ENCODE measurements at places on chromosomes 7 and 10.

GRCh38 chr10:48192881-48193450 lies 81.5 kb downstream of the FRMPD2 start:
- DNase-seq = no peak

- no peak for DNase-seq
Observed at GRCh38 chr10:122468926-122469781, 7.8 kb downstream of the HTRA1 start.

GRCh38 chr10:118032564-118032963 lies 14.2 kb downstream of the RAB11FIP2 start:
- DNase-seq = no peak

DNA sequence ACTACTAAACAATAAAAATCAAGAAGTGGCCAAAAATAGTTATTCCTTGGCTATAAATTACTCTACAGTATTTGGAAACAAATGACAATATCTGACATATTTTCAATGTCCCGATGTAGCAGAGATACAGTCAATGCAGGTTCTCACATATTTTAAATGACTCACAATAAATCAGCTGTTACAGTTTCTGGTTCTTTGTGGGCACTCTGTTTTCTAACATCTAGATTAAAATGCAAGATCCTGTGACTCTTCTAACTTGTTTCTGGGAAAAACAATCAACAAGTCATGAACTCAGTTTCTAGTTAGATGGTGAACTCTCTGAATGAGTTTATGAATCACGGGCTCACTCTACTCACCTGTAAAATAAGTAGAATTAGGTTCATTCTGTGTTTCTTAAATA lies 849.6 kb upstream of the MBL2 start:
- DNase-seq = no peak

GRCh38 chr10:103196516-103196915 lies 3.4 kb upstream of the NT5C2 start:
- no peak for DNase-seq

GRCh38 chr7:142892951-142893350 lies 7.4 kb upstream of the TRPV6 start:
- no peak for DNase-seq

DNA sequence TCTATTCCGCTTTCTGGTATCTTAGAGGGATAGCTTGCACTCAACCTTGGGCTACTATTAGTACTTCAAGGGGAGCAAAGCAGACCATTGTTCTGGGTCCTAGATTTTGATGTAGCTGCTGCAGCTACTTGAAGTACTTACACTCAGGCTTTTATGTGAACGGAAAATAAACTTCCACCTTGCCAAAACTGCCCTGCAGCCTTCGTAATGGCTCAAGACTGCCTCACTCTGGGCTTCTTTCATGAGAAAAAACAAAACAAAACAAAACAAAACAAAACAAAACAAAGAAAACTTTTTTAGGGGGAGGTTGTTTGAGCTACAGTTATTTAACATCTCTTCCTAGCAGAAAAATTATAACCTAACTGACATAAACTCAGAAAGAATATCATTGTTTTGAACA lies 19.4 kb upstream of the EPHB6 start:
- no peak for DNase-seq

- DNase-seq = no peak
Observed at GRCh38 chr10:62081341-62082270, 180.1 kb downstream of the ARID5B start.

GRCh38 chr10:117458571-117458970 lies 83.3 kb upstream of the PDZD8 start:
- DNase-seq = no peak

DNA sequence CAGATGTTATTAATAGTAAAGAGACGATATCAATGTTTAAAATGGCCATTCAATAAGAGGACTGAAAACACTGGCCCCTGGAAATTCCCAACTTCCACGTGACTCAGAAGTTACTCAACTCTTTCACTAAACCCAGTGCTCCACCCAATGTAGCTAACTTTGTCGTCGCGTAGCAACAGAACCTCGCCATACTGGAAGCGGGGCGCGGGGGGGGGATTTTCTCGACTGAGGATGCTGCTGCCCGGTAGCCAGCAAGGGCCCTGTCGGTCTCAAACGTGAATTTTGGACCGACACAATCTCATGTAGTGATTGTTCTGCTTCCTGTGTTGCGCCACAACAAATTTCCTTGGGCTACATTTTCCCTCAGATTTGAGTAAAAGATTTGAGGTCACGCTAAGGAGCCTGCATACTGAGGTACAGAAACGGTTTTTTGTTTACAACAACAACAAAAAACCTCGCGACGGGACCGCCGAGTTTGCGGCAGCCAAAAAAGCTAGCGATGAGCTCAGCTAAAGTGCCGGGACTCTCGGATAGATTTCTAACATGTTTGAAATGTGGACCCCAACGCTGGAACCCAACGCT lies 977 bp upstream of the SFR1 start:
- DNase-seq = peak; percentile 55

DNA sequence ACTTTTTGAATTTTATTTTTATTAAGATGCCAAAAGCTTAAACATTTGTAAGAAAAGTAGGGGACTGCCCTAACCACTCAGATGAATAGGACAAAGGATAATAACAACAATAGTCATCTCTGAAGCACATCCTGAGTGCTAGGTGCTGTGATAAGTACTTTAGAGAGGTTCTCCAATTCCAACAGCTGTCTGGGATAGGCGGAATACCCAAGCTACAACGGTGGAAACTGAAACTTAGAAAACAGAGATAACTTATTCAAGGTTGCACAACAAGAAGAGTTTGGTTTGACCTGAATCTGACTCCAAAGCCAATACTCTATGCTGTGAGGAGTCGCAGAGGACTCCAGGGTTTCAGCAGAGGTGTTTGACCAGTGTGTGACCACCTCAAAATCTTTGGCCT lies 2.0 kb downstream of the RTKN2 start:
- DNase-seq = no peak

DNA sequence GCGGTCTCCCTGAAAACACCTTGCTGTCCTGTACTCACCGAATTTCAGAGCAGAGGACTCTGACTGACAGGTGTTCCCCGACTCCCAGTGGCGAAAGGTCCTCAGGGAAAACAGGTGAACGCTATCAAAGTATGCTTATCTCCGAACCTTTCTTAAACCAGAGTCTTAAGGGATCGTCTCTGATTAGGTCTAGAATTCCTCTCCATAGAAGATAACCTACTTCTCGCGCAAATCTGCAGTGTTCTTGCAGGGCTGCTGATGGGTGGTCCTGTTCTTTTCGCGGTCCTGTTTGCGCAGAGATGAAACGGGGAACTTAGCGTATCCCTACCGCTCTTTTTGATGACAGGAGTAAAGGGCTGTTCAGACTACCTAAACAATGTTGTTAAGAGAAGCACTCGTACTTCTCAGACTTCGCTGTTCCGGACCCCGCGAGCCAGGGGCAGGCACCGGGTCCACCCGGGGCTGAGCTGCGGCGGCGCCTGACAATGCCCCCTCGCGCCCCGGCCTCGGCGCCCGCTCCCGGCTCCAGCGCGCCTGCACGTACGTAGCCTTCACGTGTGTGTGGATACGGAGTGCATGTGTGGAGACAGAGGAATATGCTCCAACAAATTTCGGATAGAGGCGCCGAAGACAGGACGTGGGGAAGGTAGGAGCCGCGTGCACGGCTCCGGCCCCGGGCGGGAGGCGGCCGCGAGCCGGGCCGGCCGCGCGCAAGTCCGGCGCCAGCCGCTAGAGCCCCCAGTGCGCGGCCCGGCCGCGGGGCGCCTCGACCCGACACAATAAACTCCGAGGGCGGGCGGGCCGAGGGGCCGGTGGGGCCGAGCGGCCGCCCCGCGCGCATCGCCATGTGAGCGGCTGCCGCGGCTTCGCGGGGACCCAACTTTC lies 766 bp upstream of the ZMYND11 start:
- peak; percentile 27 for DNase-seq

DNA sequence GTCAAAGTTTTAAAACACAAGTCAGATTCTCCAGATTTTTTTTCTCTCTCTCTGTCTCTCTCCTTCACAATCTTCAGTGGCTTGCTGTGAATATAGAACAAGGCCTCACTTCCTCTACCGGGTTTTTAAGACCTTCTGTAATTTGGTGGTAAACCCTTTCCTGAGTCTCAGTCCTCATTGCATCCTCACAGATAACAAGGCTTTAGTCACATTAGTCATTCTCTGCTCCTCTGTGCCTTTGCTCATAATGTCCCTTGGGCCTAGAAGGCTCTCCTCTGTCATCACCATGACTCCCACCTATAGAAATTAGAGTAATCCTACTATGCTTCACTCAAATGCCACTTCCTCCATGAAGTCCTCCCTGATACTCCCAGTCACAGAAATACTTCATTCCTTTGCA lies 172.7 kb upstream of the HPS1 start:
- DNase-seq = no peak

DNA sequence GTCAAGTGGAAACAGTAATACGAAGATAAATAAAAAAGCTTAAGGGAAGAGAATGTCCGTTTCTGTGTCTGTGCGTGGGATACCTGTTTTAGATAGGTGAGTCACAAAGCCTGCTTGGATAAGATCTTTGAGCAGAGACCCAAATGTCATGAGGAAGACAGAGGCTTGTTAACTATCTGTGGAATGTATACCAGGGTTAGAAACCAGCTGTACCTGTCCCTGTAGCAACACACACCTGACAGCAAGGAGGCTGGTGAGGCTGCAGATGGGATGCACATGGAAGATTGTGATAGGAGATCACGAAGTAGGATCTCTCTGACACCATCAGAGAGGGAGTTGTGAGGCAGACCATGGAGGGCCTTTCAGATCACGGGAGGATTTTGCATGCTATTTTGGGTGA lies 105.3 kb downstream of the ARHGAP21 start:
- no peak for DNase-seq

GRCh38 chr10:35412003-35412723 lies 75.9 kb downstream of the CCNY start:
- DNase-seq = no peak

- DNase-seq = no peak
Observed at GRCh38 chr7:147081117-147081516, 964.5 kb downstream of the CNTNAP2 start.

- no peak for DNase-seq
Observed at GRCh38 chr10:113053881-113054280, 103.8 kb downstream of the TCF7L2 start.

GRCh38 chr7:26420422-26421019 lies 128.9 kb downstream of the SNX10 start:
- DNase-seq = no peak

DNA sequence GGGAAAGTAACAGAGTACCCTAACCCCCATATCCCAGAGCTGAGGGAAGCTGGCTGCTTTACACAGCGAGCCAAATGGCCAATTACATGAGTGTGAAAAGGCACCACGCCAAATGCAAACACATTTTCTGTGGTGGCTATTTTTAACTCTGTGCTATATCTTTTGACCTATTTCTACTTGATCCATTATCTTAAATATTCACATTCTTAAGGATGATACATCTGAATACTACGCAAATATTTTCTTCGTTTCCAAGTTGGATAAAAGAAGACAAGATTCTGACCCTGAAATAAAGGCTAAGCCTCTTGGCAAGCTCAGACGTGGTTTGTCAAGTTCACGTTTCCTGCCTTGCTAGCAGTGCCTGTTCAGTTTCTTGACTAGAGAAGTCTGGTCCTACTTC lies 146.7 kb upstream of the TMEM196 start:
- DNase-seq = no peak

GRCh38 chr10:43341450-43341849 lies 30.0 kb upstream of the FXYD4 start:
- DNase-seq = no peak

- no peak for DNase-seq
Observed at GRCh38 chr10:2139746-2140145, 402.4 kb upstream of the ADARB2 start.

- DNase-seq = no peak
Observed at GRCh38 chr10:61731638-61732037, 68.9 kb downstream of the CABCOCO1 start.

- no peak for DNase-seq
Observed at GRCh38 chr7:2180081-2180480, 52.7 kb downstream of the MAD1L1 start.

DNA sequence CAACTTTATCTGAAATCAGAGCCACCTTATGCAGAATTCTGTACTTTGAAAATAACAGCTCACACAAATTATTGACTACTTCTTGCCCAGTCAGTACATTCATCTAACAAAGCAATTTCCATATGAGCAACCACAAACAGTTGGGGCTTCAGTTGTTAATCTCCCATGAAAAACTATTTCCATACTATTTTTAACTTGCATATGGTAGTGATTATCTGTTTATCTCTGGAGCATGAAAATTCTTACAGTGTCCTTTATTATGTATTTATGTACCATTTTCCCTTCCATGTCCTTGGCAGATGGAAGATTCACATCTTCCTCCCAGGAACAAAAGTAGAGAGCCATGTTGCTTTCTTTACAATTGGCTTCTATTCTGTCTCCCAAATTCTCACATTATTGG lies 285.7 kb downstream of the CRPPA start:
- DNase-seq = no peak

DNA sequence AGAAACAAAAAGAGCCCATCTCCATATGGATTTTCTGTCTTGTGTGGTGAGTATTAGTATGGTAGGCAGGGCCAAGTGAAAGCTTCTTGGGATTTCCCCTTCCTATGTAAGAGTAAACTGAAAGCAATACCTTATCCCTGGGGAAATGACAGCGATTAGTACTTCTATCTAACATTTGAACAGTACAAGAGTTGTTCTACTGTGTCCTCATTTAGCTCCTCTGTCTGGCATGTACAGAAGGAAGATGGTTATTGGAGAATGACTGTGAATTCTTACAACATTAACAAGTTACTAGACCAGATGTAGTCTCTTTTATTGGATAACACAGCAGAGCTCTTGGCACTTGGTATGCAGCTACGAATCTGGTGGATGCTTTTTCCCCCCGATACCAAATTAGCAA lies 17.9 kb upstream of the TRIL start:
- no peak for DNase-seq

DNA sequence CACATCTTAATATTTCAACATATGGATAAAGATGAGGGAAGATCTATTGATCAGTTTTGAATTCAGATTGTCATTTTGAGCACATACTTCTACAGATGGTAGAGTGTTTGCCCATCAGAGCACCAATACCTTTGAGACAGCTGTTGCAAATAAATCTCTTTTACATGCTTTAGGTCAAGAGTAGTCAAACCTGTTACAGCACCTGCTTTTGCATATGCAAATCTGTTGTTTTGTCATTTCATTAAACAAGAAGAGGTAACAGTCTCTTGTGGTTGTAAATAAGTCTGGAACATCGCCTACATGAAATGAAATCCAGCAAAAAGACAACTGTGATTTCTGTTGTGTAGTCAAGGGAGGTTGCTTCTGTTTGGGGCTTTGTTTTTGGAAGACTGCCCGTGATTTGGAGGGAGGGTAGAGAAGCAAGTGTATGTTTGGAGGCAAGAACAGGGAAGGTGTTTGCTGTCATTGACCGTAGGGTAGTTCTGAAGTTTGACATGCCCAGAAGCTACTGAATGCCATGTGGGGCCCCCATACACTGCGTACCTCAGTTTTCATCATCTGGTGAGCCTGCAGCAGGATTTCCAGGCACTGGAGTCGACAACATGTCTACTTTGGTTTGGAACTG lies 233.6 kb upstream of the PPP1R3A start:
- DNase-seq = no peak

All from progenitor cell of endocrine pancreas (in vitro differentiated cells).